Frontal cortex (tissue), 4 donors: ENCODE measurements at places on chromosomes 5 and 9. TPM values are rescaled to one million over a fixed set of nuclear protein-coding genes. Genes with fewer than 3 reads are reported as not detected.

GRCh38 chr5:88238732-88239131 is 29.9 kb downstream of the TMEM161B start:
- DNase-seq, result no peak

GRCh38 chr5:158317507-158317906 is 458.6 kb upstream of the CLINT1 start:
- DNase-seq, result no peak

- peak; percentile 38 for DNase-seq
Measured at GRCh38 chr5:5141625-5142525, 1.7 kb downstream of the ADAMTS16 start.

DNA sequence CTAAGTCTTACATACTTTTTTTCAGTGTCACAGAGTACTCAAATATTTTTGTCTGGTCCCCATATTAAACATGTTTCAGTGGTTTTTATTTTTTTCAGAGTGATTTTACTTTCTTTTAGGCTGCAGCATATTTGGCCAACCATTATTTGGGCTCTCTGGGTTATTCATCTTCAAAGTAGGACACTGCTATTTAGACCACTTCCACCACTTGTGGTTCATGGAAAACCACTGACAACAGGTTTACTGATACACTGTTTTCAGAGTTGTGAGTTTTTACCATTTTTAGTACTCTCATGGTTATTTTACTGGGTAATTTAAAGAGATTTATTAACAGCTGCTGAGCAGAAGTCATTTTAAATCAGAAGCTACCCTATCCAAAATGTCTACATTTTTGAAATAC is 437.6 kb downstream of the KIAA0825 start:
- DNase-seq, result no peak

GRCh38 chr9:91077624-91078368 is 276.2 kb downstream of the SYK start:
- DNase-seq, result no peak

GRCh38 chr5:145237843-145238242 is 597.3 kb downstream of the PRELID2 start:
- DNase-seq, result no peak

The CHSY3 gene
- total RNA-seq, result 31.4 TPM

DNA sequence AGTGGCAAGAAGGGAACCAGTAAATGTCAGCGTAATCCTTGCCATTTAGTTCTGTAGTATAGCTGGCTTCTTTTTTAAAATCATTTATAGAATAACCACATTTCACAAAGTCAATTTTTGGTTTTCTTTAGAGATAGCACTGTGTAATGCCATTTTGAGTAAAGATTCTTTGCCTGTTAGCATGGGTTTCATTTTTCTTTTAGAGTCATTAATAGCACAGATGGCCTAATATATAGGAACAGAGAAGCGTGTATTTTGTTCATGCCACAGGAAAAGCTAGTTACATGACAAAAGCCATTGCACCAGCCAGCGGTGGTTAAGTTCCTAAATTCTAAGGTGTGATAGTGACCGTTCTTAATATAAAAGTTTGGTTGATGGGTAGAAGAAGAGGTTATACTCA is 1363.9 kb downstream of the MAT2B start:
- no peak for DNase-seq

DNA sequence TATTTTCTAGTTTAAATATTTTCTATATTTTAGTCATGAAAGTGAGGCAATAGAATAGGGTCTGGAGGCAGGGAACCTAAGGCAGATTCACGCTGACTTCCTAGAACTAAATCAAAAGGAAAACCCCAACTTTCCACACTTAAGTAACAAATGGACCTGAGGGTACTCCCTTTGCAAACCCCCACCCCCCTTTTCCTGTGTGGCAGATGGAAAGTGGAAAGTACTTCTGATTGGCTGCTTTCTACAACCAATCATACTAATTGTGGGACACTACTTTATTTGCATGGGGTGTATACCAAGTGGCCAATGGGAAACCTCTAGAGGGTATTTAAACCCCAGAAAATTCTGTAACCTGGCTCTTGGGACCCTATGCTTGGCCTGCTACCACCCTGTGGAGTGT is 4.8 kb upstream of the CENPH start:
- no peak for DNase-seq

- DNase-seq, result no peak
Measured at GRCh38 chr9:121750715-121751623, 99.5 kb downstream of the DAB2IP start.

The THOC3 gene
- 42.0 TPM for total RNA-seq

The THBS4 gene
- 2.0 TPM for total RNA-seq

DNA sequence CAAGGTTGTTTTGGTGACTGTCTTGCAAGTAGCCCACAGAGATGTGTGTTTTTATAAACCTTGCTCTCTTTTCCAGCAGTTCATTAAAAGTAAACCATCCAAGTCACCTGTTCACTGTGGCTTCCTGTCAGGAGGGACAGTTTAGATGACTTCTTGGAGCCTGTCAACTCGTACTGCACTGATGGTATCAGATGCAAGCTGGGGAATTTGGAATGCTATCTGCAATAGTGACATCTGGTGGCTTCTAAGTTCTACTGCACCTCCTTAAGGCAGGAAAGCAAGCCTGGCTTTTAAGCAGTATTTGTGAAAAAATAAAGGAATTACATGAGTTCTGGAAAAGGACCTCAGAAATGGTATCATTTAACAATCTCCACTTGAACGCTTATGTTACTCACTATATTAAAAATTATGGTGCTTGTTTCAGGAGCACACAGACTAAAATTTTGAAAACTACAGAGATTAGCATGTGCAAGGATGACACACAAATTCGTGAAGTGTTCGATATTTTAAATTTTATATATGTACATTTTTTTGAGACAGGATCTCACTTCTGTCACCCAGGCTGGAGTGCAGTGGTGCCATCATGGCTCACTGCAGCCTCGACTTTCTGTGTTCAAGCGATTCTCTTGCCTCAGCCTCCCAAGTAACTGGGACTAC is 164.0 kb downstream of the TTC39B start:
- DNase-seq, result peak; percentile 60

GRCh38 chr5:97888439-97888838 is 705.4 kb upstream of the RIOK2 start:
- DNase-seq, result no peak

- no peak for DNase-seq
Measured at GRCh38 chr5:158847772-158848171, 251.9 kb downstream of the EBF1 start.

The LCN9 gene
- total RNA-seq, result not detected

- no peak for DNase-seq
Measured at GRCh38 chr5:135539430-135540005, 3.8 kb upstream of the NEUROG1 start.

GRCh38 chr5:25095261-25095660 is 450.5 kb upstream of the CDH10 start:
- DNase-seq, result no peak

DNA sequence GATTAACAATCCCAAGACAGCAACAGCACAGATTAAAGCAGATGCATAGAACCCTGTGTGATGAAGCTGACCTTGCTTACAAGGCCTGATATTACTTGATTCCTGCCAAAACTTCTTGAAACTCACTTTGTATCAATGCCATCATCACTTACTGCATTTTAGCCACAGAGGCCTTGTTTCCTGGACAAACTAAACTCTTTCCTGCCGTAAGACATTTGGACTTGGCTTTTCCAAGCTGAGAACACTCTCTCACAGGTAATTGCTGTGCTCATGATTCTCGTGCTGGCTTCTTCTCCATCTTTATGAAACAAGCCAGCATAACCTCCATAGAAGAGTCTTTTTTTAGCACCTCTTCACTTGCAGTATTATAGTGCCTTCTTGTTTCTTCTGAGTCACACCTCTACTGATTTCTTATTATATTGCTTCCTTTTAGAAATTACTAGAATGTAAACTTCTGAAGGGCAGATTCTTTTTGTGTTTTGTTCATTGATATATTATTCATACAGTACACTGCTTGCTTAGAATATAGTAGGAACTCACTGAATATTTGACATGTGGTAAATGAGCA is 456.5 kb upstream of the ZNF608 start:
- DNase-seq, result no peak

- DNase-seq, result no peak
Measured at GRCh38 chr9:2624051-2624682, 2.6 kb downstream of the VLDLR start.

- no peak for DNase-seq
Measured at GRCh38 chr9:98913705-98914104, 30.0 kb upstream of the COL15A1 start.

GRCh38 chr9:88653911-88654310 is 118.9 kb downstream of the NXNL2 start:
- no peak for DNase-seq

The SEMA5A gene
- 9.0 TPM for total RNA-seq

DNA sequence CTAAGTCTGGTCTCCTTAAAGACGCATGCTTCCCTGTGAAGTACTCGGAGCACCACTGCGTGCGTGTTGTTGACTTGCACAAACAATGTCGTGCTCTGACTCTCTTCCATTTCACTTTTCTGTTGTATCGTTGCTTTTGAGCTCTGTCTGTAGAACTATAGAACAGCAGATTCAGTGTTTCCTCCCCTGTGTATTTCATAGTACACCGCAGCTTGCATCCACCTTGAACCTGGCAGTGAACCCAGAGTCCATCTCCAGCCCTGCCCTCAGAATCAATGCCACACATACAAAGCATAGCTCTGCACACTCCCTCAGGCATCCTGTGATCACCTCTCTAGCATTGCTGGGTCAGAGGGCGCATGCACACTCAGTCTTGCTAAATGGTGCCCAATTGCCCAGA is 37.2 kb upstream of the ADAMTS2 start:
- no peak for DNase-seq

- no peak for DNase-seq
Measured at GRCh38 chr5:58816181-58816731, 233.4 kb downstream of the RAB3C start.

The FIBCD1 gene
- 0.82 TPM for total RNA-seq

The SCGB3A2 gene
- total RNA-seq, result not detected

- DNase-seq, result no peak
Measured at GRCh38 chr5:139393497-139394122, 1.3 kb downstream of the PROB1 start.

GRCh38 chr5:80453366-80453765 is 34.5 kb upstream of the FAM151B start:
- DNase-seq, result no peak

DNA sequence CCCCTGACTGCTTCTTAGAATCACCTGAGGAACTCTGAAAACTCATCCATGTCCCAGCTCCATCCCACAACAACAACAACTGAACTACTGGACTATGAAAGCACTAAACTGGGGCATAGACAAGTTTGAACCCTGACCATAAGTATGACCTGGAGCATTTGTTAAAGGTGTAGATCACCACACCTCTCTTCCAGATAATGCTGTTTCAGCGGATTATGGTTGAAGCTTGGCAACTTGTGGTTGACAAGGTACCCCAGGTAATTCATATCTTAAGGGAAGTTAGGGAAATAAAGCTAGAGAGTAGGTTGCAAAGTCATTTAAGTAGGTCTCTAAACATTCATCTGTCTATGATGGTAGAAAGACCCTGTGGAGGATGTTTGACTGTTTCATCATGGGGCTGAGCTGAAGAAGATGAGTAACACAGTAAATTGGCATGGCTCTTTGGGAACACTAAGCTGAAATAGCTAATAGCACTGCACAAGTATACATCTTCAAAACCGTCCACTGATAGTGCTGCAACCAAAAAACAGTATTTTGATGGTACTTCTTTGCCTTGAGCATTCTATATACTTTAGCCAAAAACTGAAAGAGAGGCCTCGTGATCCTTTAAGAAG is 80.2 kb downstream of the TMEM174 start:
- no peak for DNase-seq

The IL11RA gene
- 5.3 TPM for total RNA-seq

DNA sequence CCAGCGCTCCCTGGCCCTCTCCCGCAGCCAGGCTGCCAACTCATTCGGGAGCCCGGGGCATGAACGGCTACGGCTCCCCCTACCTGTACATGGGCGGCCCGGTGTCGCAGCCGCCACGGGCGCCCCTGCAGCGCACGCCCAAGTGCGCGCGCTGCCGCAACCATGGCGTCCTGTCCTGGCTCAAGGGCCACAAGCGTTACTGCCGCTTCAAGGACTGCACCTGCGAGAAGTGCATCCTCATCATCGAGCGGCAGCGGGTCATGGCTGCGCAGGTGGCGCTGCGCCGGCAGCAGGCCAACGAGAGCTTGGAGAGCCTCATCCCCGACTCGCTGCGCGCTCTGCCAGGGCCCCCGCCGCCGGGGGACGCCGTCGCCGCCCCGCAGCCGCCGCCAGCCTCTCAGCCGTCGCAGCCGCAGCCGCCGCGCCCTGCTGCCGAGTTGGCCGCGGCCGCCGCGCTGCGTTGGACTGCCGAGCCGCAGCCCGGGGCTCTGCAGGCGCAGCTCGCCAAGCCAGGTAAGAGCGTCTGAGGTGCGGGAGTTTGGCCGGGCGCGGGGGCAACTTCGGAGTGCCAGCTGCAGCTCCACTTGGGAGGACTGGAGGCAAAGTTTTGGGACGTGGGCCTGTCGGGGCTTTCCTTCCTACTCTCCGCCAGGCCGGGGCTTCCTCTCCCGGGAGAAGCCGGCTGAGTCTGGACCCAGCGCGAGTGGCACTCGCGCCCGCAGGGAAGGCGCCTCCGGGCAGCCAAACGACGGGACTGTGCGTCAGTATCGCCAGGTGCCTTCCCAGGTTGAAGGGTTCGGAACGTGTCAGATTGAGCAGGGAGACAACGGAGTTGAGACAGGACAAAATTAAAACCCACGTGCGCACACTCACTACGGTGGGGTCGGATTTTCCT is 735 bp downstream of the DMRT3 start:
- DNase-seq, result no peak

GRCh38 chr5:151126199-151126645 is 31.4 kb downstream of the ANXA6 start:
- peak; percentile 68 for DNase-seq

The ZNF483 gene
- total RNA-seq, result 37.1 TPM

The GPR21 gene
- total RNA-seq, result 28.9 TPM

The STXBP1 gene
- total RNA-seq, result 63.2 TPM

DNA sequence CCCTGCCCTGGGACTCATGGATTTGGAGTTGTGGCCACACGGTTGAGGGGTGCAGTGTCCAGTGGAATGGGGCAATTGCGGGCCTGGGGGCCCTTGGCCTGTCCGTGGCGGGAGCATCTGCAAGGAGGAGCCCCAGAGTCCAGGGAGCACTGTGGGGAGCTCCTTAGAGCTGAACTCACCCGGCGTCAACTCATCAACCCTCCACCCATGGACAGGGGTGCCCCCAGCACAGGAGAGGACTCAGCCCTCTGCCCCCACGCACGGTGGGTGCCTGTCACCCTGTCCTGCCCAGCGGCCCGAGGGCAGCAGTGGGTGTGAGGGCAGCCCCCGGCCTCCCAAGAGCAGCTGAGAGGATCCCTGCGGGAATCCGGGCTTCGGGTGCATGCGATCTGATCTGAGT is 550 bp upstream of the SLC6A18 start:
- DNase-seq, result no peak

The CLIC3 gene
- not detected for total RNA-seq

GRCh38 chr5:118228489-118228888 is 759.9 kb downstream of the DTWD2 start:
- DNase-seq, result no peak
